ENCODE measurements at places on chromosomes 7 and 10. TPM values are rescaled to one million over a fixed set of nuclear protein-coding genes. Genes with fewer than 3 reads are reported as not detected.

Gene ZNF853
- 13.3 TPM for polyA plus RNA-seq

Gene CDK14
- polyA plus RNA-seq: 28.6 TPM

- no peak for DNase-seq
These were observed 11.0 kb downstream of the ARPC1B start for GRCh38 chr7:99385564-99385963.

- DNase-seq: peak; percentile 19
These were observed 368.9 kb downstream of the SORCS1 start for GRCh38 chr10:106795619-106796018.

- no peak for DNase-seq
These were observed 26.1 kb upstream of the CTNNA3 start for GRCh38 chr10:67722113-67722512.

DNA sequence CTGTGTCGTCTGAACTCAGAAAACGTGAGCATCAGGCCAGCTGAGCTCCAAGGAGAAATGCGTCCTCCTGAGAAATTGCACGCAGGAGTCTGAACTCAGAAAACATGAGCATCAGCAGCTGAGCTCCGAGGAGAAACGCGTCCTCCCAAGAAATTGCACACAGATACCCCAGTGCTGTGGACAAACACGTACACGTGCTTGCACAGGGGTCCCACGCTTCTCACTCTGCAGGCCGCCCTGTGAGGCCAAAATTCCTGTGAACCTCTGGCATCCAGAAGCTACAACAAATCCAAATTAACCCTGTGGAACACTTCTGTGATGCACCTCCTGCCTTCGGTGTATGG is 133.8 kb downstream of the WDR37 start:
- no peak for DNase-seq

GRCh38 chr10:68251151-68251550 is 19.2 kb upstream of the ATOH7 start:
- no peak for DNase-seq

- DNase-seq: no peak
These were observed 216.9 kb downstream of the POLR1F start for GRCh38 chr7:19491821-19492452.

- DNase-seq: no peak
These were observed 21.2 kb downstream of the BMPER start for GRCh38 chr7:33926535-33926934.

DNA sequence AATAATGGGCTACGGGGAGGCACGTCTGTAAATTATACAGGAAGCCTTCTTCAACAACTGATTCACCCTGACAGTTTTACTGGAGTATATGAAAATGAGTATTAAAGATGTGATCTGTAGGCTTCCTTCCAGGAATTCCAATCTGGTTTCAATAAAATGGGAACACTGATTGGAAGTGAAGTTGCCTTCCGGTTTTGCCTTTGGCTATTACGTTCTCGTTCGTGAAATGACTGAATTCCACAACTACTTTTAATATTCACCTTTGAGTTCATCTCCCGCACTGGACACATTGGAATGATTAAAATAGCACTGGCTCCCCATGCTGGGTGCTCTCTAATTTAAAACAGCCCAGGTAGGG is 350.1 kb upstream of the MKI67 start:
- no peak for DNase-seq

Data from renal cortex interstitium (tissue), 15 donors.